ENCODE measurements at places on chromosomes 7 and 10.

- no peak for DNase-seq
Observed at GRCh38 chr7:45035893-45036292, 35.9 kb downstream of the CCM2 start.

DNA sequence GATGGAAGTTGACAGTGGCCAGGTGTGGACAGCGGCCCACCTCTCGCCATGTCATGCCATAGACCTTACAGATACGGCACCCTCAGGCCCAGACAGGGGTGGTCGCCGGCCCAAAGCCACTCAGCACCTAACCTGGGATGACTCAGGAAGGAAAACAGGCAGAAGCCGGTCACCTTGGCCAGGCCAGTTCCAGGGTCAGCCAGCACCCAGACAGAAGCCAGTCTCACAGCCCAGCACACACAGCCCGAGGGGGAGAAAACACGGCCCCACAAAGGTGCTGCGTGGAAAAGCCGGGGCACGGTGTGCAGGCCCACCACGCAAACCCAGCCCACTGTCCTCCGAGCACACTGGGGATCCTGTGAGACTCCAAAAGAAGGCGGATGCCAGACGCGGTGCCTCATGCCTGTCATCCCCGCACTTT is 95.2 kb upstream of the DNAAF5 start:
- DNase-seq: no peak

DNA sequence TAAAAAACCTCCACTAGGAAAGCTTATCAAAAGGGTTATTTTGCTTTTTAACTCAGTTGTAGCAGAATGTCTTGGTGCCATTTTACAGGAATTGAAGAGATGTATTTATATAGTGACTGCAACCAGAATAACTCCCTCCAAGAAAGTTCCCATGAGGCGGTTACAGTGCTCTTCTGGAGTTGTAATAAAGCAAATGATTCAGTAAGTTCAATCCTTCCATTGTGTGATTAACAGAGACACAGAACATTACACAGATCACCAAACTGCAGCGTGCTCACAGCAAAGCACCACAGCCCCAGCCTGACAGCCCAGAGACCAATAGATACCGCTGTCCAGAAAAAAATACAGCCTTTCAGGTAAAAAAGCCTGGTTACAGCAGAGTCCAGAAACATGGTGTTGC is 21.9 kb upstream of the CABCOCO1 start:
- no peak for DNase-seq

GRCh38 chr7:140769852-140770251 is 73.3 kb downstream of the NDUFB2 start:
- DNase-seq: no peak

DNA sequence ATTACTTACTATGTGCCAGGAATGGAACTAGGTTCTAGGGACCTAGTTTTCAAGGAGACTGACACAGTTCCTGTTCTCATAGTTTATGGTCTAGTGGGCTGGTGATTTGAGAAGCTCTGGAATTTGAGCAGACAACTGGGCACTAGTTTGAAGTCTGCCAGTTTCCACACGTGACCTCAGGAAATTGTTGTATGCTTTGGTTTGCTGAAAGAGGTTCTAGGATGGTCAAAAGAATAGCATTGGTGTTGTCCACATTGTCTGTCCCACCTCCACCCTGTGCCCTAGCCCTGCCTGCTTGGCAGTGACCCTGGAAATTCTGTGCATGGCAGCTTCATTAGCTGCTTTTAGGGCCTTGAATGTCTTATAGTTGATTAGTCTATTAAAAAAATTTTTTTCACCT is 28.7 kb downstream of the GBF1 start:
- DNase-seq: no peak

DNA sequence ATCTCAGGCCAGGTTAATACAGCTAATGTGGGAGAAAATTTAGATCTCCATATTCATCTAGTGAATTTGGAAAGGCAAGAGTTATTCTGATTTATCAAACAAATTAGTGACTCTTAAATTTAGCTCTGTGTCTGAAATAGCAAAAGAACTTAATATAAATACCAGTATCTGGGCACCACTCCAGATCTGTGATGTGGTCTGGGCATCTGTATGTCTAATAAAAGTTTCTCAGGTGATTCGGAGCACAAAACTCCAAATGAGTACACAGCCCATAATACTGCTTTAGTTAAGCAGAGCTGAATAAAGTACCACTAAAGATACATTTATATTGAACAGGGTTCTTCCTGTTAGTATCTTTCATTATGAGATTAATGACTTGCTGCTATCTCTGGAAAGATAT is 261.4 kb downstream of the BAMBI start:
- no peak for DNase-seq

GRCh38 chr7:128135515-128136214 is 104.4 kb upstream of the LRRC4 start:
- peak; percentile 64 for DNase-seq

- no peak for DNase-seq
Observed at GRCh38 chr7:128906001-128906765, 4.3 kb downstream of the KCP start.

- DNase-seq: no peak
Observed at GRCh38 chr7:140423501-140423900, 19.6 kb downstream of the RAB19 start.

DNA sequence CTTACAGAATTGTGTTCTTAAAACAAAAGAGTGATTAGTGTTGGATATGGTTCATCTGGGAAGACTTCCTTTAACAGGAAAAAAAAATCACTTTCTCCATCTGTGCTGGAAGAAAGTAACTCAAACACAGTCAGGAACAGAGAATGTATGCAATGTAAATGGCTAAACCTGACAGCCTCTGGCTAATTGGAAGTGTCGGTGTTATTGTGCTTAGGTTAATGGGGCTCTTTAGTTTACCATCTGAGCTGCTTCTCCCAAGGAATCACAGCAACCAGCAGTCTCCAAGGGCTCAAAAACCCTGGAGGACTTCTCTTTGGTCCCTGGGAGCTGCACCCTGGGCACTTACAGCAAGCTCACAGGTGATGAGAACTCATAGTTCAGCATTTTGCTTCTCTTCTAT is 724.5 kb downstream of the LRMDA start:
- DNase-seq: no peak

- no peak for DNase-seq
Observed at GRCh38 chr7:142560166-142560565, 189.1 kb upstream of the PRSS1 start.

- no peak for DNase-seq
Observed at GRCh38 chr7:26910221-26910620, 45.8 kb upstream of the SKAP2 start.

DNA sequence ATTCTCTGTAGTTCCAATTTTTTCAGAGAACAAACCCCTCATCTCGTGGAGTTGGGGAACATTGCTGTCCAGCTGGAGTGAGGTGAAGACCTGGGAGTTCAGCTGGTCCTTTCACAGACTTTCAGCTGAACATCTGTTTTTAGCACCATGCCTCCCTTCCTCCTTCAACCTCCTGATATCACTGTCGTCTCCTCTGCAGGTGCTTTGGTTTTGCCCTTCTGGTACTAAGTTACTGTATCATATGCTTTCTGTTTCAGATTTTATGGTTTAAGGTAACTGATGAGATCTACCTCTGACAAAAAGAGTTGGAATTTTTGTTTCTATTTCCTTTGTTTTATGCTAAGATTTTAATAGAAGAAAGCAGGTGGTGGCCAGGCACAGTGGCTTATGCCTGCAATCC is 102.9 kb downstream of the ZNF438 start:
- DNase-seq: no peak

DNA sequence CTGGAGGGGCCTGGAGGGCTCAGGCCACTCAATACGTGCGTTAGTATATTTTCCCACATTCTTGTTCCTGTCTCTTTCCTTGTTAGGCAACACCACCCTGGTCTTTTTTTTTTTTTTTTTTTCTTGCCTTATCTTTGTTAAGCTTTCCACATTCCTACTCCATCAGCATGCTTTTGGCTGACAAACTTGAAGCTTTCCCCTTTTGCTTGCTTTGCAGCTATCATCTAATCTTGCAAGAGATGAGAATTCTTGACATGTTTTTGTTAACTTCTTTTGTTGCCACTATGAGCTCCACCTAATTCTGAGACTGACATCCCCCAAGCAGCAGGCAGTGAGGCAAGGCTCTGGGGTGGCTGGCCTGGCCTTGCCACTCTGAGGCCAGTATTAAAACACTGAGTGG is 52.5 kb upstream of the NRP1 start:
- no peak for DNase-seq

GRCh38 chr10:11539191-11539868 is 72.1 kb downstream of the USP6NL start:
- no peak for DNase-seq

DNA sequence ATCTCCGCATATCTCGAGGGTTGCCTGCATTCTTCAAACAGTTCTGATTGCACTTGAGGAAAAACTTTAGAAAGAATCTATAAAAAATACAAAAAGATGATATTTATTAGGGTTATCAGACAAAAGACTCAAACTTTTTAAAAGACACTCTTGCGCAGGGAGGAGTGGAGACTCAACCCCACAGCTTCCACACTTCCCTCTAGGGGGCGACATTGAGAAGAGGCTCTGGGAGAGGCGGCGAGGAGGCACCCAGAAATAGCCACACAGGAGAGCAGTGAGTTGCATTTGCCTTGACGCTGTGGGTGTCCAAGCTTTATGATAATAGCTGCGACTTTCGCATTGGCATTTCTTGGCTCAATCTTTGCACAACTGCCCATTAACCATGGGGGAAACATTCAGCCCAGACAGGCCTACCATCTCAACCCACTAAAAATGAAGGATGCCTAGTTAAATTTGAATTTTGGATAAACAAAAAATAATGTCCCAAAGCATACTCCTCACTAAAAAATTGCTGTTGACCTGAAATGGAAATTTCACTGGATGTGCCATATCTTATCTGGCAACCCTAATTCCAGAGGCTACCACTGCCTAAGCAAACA is 86.2 kb downstream of the EBF3 start:
- DNase-seq: peak; percentile 17

DNA sequence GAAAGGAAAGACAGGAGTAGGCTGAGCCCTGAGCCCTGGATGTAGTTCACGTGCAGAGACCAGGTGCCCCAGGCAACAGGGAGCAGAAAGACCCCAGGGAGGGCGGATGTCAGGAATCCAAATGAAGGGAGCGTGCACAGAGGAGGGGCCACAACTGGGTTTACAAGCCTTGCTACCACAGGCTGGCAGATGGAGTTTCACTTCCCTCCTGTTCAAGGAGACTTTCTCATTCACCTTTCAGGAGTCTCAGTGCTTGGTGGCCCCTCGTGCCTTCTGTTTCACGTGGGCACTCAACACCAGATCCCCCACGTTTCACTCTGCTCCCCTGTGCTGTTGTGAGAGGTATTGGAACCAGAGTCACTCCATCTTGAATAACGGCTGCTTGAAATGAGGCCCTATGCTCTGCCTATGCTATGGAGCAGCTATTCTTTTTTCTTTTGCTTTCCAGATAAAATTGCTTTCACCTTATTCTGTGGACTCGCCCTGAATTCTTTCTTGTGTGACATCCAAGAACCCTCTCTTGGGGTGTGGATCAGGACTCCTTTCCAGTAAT is 601.4 kb upstream of the IGFBP3 start:
- no peak for DNase-seq

GRCh38 chr10:89870936-89871335 is 169.5 kb downstream of the KIF20B start:
- DNase-seq: no peak

- DNase-seq: no peak
Observed at GRCh38 chr10:7425691-7426090, 14.9 kb upstream of the SFMBT2 start.

GRCh38 chr10:119928411-119928810 is 35.9 kb downstream of the SEC23IP start:
- DNase-seq: no peak

- peak; percentile 50 for DNase-seq
Observed at GRCh38 chr7:77651575-77652162, 44.6 kb upstream of the RSBN1L start.

DNA sequence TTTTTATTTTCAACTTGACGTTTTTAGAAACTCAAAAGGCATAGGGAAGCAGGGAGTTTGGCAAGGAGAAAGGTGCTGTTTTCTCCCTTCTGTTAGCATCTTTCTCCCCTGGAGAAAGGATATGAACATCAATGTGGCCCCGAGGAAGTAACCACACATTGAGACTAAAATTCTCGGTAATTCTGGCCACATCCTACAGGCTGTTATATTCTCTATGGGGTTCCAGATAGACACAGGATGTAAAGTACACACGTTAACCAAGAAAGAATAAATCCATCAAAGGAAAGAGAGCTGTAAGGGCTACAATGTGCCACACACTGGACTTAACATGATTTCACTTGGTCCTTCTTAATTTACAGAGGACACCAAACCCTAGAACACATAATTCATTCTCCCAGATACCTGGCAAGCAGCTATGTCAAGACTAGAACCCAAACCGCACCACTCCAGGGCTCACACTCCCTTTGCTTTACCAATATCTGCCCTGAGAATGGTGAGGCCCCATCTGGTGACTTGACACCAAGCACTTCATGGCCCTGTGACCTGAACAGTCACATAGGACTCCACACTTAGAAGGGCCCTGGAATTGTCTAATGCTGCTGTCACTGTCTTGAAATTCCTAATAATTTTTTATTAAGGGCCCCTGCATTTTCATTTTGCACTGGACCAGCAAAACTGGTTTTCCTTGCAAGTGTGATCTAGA is 73.9 kb downstream of the PRLHR start:
- DNase-seq: no peak

- no peak for DNase-seq
Observed at GRCh38 chr7:135197343-135197742, 14.0 kb downstream of the WDR91 start.

DNA sequence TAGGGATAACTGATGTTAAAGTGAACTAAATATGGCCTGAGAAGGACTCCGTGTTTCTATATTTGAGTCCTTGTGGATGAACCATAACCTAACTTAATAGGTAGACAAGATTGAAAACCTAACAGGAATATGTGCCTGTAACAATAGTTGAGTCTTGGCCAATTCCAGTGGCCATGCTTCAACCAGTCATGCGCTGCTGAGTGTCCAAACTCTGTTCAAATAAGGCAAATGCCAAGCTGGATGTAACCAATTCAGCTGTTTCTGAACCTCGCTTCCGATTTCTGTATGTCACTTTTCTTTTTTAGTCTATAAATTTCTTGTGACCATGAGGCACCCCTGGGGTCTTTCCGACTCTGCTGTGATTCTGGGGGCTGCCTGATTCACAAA is 608.2 kb downstream of the GALNT17 start:
- DNase-seq: no peak

DNA sequence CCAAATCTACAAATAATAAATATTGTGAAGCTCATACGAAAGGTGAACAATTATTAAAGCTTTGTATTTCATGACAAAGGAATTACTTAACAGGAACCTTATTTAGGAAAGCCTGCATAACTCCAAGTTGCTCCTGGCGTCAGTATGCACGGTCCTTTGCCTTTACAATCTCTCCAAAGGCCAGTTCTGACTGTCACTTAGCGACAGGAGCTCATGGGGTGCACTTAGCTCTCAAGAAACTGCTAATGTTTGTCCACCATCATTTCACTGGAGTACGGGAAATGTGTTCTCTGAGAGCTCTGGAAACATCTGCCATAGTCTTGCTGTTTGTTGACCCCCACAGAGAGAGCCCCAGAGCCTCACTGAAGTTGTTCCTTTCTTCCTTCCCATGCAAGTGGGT is 781.5 kb upstream of the POM121L12 start:
- no peak for DNase-seq

GRCh38 chr7:8719102-8719501 is 285.7 kb downstream of the NXPH1 start:
- DNase-seq: no peak
